ENCODE measurements at places on chromosomes 16 and 17.

- DNase-seq = peak; percentile 50
These were observed 125.4 kb upstream of the CHMP6 start for GRCh38 chr17:80866050-80866793.

- DNase-seq = no peak
These were observed 42.5 kb downstream of the GOSR1 start for GRCh38 chr17:30519707-30520106.

- no peak for DNase-seq
These were observed 18.7 kb downstream of the CD300A start for GRCh38 chr17:74485022-74485743.

GRCh38 chr17:77666881-77667395 is 291.6 kb upstream of the TNRC6C start:
- peak; percentile 38 for DNase-seq

GRCh38 chr17:58232707-58233156 is 5.7 kb upstream of the LPO start:
- no peak for DNase-seq

DNA sequence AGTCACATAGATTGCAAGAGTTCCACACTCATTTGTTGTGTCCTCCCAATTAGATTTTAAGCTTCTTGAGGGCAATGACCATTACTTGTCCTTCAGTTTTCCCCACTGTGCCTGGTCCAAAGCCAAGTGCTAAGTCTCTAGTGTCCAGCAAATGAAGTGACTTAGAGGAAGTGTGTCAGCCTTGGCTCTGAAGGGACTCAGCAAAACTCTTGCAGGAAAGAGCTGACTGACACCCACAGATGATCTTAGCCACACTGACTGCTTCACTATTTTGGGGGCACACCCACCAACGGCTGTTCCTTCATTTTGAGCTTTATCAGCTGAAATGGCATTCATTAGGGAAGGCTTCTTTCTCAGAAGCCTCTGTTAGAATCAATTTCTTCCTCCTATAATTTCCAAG is 358.1 kb downstream of the UTP18 start:
- DNase-seq = no peak

DNA sequence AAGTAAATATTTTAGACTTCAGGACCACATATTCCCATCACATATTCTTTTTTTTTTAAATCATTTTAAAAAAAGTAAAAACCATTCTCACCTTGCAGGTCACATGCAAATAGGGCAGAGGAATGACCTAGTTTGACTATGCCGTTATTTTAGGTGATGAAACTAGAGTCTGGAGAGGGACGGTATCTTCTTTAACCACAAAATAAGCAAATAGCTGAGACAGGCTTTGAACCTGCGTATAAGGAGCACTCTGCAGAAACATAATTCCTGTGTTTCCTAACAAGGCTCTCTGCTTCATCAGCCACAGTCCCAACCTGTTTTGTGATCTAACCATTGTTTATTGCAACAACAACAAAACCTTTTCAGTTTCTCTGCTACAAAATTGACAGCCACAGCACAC is 121.5 kb downstream of the PCTP start:
- DNase-seq = no peak

GRCh38 chr16:80120899-80121521 is 419.8 kb upstream of the DYNLRB2 start:
- no peak for DNase-seq

- DNase-seq = no peak
These were observed 24.8 kb upstream of the SIAH1 start for GRCh38 chr16:48409839-48410632.

- no peak for DNase-seq
These were observed 826.4 kb downstream of the CDH11 start for GRCh38 chr16:64295466-64295865.

- DNase-seq = no peak
These were observed 2.6 kb upstream of the ZNF768 start for GRCh38 chr16:30528799-30529457.

- no peak for DNase-seq
These were observed 616 bp downstream of the CCDC182 start for GRCh38 chr17:57744195-57745170.

DNA sequence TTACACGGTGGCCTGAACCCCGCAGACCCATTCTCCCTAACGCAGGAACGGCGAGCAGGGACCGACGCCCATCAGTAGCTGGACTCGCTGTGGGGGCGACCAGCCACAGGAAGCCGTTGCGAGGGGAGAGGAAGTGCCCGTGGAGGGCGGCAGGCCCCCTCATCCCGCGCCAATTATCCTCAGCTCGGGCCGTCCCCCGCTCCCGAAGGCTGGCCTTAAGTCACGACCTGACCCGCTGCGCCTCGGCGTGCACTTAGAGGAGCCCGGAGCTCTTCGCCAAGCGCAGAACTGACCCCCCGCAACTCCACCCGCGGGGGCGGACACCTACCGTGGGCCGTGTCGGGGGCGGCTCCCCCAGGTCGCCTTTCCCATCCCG is 401 bp downstream of the ARL16 start:
- no peak for DNase-seq

DNA sequence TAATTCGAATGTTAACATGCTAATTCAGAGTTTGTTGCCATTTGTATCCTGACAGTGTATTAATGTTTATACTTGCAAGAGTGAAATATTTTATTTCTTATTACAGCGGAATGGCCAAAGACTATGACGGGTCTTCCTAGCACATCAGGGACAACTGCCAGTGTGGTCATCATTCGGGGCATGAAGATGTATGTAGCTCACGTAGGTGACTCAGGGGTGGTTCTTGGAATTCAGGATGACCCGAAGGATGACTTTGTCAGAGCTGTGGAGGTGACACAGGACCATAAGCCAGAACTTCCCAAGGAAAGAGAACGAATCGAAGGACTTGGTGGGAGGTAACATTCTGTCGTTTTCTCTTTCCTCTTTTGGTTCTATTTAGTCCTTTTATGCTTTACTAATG is 23.4 kb downstream of the PPM1D start:
- no peak for DNase-seq

- DNase-seq = no peak
These were observed 26.0 kb upstream of the IRX6 start for GRCh38 chr16:55297910-55298479.

DNA sequence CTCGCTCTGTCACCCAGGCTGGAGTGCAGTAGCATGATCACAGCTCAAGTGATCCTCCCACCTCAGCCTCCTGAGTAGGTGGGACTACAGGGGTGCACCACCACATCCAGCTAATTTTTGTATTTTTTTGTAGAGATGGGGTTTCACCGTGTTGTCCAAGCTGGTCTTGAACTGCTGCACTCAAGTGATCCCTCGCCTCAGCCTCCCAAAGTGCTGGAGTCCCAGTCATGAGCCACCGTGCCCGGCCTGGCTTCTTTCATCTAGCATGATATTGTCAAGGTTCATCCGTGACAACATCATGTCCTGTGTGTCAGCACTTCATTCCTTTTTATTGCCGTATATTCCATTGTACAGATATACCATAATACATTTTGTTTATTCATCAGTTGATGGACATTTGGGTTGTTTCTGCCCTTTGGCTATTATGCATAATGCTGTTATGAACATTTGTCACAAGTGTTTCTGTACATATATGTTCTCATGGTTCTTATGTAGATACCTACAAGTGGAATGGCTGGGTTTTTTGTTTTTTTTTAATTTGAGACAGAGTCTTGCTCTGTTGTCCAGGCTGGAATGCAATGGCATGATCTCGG is 3.4 kb upstream of the GHDC start:
- no peak for DNase-seq

DNA sequence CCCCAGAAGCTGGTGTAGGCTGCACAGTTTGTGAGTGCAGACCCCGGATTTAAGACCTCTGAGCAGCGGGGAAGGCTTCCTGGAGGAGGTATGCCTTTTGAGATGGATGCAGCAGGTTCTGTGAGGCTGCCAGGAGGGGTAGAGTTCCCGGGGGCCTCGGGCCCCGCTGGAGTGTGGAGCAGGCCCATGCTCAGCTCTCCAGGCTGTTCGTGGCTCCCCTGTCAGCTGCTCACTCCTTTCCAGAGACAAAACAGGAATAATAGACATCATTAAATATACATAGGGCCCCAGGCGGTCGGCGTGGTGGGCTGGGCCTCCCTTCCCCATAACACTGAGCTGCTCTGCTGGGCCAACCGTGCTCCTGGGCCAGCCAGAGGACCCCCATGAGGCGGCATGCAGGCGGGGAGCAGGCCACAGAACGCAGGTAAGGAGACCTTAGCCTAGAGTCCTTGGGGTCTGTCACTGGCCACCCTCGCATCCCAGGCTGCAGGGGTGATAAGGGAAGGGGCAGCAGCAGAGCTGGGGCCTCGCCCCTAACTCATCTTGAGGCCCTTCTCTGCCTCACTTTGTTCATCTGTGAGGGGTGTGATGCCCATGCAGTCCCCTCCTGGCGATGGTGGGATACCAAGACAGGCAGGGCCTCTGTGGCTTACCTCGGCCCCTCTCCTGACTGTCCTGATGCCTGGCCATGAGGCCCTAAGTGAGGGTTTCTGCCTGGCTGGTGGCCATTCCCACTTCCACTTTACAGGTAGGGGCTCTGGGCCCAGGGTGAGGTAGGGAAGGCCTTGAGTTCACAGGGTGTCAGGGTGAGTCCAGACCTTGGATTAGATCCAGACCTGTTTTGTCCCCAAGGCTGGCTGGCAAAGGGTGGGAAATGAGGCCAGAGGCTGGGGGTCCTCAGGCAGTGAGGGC is at the start of gene MYO15A:
MYO15A (plus strand) TSS at position 356 of the 912 bp plus-strand sequence. CDS start 10,045 bp downstream, outside the sequence.
- DNase-seq = no peak

- DNase-seq = peak; percentile 62
These were observed 37.5 kb upstream of the CCR7 start for GRCh38 chr17:40602445-40603443.

DNA sequence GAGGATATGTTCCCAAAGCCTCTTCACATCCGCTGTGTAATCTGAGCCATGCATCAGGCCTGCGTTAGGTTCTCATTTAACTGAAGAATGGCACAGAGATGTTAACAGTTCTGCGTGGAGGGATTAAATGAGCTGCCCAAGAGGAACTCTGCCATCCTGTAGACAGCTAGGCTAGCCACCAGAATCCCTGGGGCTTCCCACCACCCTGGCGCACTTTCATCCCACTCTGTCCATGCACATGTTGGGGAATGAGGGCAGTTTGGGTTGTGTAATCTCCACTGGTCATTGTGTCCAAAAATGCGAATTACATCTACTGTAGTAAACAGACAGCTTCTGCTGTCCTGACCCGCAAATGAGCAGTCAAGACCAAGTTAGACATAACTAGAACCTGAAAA is 1.0 kb upstream of the GLG1 start:
- DNase-seq = no peak

DNA sequence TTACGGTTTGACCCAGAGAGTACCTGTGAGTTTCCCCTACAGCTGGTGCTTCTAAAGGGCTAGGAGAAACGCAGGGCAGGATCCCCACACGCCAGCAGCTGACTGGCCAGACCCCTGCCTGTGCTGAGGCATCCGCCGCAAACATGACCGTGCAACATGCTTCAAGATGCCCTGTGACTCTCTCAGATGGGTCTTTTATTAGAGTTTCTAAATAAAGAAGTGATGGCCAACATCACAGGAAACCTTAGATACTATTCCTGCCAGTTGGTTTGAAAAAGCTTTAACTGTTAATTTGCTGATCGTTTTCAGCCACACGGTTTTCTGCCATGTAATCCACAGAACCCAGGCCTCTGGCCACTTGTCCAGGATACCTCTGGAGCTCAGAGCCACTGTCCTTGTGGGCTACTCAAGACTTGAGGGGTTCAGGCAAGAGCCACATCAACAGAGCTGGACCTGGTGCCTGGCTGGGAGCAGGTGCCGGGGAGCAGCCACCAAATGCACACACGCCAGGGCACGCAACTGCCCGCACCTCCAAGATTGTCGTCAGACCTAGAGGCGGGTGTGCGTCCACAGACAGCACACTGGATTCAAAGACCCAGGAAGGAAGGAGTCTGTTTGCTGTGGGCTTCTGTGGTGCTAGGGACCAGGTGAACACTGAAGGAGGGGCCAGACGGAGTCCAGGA is 118.4 kb downstream of the ZNF778 start:
- no peak for DNase-seq

GRCh38 chr17:45681706-45682105 is 102.4 kb upstream of the CRHR1 start:
- DNase-seq = no peak
